Activated naive CD8-positive, alpha-beta T cell treated with anti-CD3 and anti-CD28 coated beads, Interleukin-2, amount 10 ng/mL, durations not matched to agents 7 days and 5 days (primary cell): ENCODE measurements at places on chromosomes 11 and 22.
A peak's percentile ranks its signal among the peaks of the same experiment; 100 is the strongest.

- no peak for DNase-seq
- H3K27ac ChIP-seq: no peak overlapping the region
- peaks cover 18% of the 10 kb centered on the region for H3K27me3 ChIP-seq
- peaks cover 7% of the 10 kb centered on the region for H3K4me1 ChIP-seq
- H3K4me3 ChIP-seq: no peak overlapping the region
- H3K36me3 ChIP-seq: no peaks in the 10 kb centered on the region
These were observed 88.8 kb upstream of the BARX2 start for GRCh38 chr11:129286813-129287212.

DNA sequence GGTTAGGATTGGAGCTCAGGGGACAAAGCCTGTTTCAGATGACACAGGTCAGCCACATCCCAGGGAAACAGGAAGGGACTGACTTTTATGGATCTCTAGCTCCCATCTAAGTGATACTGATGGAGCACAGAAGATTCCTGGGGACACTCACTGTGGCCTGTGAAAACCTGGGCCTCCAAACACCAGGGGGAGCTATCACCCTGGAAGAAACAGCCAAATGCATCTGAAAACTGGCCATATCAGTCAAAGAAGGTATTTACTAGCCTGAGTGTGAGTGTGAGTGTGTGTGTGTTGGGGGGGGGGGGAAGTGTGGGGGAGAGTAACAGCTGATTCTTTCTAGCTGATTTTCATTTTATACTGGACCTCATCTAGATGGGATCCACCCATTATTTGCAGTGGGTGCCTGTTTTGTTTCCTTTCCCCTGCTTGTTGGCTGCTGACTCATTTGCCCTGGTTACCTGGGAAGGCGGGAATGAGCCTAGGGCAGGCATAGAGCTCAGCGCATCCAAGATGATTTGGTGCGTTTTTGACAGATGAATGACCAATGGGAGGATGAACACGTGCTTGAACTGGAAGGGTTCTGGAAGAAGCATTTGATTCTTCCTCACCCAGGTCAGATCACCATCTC lies 284.0 kb downstream of the KIRREL3 start:
- no peak for DNase-seq
- H3K4me1 ChIP-seq: no peaks in the 10 kb centered on the region
- H3K27me3 ChIP-seq: peaks cover 6% of the 10 kb centered on the region
- H3K4me3 ChIP-seq: no peak overlapping the region
- H3K27ac ChIP-seq: no peak overlapping the region
- no peaks in the 10 kb centered on the region for H3K36me3 ChIP-seq

DNA sequence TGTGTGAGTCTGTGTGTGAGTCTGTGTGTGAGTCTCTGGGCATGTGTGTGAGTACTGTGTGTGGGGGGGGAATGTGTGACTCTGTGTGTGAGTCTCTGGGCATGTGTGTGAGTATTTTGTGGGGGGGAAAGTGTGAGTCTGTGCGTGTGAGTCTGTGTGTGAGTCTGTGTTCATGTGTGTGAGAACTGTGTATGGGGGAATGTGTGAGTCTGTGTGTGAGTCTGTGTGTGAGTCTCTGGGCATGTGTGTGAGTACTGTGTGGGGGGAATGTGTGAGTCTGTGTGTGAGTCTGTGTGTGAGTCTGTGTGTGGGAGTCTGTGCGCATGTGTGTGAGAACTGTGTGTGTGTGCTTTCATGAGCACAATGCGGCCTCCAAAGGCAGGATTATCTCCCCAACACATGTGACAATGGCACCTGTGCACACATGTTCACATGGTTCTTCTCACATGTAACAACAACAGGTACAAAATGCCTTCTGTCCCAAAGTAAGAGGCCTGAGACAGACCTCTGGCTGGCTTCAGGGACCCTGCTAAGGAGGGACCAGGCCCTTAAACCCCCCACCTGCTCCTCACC lies 1.6 kb downstream of the CD5 start:
- no peak for DNase-seq
- peaks cover 44% of the 10 kb centered on the region for H3K4me1 ChIP-seq
- no peak overlapping the region for H3K27ac ChIP-seq
- peaks cover 34% of the 10 kb centered on the region for H3K36me3 ChIP-seq

GRCh38 chr11:102111011-102111786 lies 952 bp downstream of the YAP1 start:
- H3K27me3 ChIP-seq: peaks cover 74% of the 10 kb centered on the region
- H3K27ac ChIP-seq: no peak overlapping the region
- peak; percentile 45 for DNase-seq
- H3K4me3 ChIP-seq: peak overlapping the region; percentile 70
- H3K36me3 ChIP-seq: no peaks in the 10 kb centered on the region
- H3K4me1 ChIP-seq: peaks cover 8% of the 10 kb centered on the region

DNA sequence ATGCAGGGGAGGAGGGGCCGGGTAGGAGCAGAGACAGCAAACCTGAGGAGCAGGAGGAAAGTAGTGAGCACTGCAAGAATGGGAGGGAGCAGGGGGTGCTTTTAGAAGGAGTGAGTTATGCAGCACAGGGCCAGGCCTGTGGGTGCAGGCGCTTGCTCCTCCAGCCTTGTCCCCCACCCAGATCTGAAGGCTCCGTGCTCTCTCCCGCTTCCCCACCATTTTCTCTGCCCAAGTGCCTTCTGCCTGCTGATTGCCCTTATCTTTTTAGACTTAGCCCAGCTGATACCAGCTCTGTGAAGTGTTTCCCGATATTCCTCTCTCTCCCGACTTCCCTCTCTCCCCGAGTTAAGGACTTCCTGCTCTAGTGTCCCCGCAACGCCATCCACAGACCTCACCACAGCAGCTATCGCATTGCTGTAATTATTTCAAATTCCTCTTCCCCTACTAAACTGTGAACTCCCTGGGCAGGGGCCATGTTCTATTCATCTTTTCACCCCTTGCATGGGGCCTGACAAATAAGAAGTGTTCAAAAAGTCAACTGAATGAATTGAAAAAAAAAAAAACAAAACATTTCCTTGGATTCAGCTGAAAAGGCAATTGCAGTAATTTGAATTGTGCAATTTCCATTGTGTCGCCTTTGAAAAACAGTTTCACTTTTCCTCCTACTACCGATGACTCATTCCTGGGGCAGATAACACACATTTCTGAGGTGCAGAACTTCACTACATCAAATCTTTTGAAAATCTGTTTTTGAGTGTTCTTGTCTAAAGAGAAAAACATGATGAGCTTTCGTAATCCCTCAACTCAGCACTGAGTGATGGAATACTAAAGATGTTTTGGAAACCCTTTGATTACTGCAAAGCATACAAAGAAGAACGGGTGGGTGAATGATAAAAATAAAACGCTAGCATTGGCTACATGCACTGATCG lies 69.7 kb upstream of the BMAL1 start:
- H3K27ac ChIP-seq: peak overlapping the region; percentile 77
- H3K4me3 ChIP-seq: peak overlapping the region; percentile 78
- no peak for DNase-seq
- H3K4me1 ChIP-seq: peaks cover 31% of the 10 kb centered on the region
- no peaks in the 10 kb centered on the region for H3K36me3 ChIP-seq

DNA sequence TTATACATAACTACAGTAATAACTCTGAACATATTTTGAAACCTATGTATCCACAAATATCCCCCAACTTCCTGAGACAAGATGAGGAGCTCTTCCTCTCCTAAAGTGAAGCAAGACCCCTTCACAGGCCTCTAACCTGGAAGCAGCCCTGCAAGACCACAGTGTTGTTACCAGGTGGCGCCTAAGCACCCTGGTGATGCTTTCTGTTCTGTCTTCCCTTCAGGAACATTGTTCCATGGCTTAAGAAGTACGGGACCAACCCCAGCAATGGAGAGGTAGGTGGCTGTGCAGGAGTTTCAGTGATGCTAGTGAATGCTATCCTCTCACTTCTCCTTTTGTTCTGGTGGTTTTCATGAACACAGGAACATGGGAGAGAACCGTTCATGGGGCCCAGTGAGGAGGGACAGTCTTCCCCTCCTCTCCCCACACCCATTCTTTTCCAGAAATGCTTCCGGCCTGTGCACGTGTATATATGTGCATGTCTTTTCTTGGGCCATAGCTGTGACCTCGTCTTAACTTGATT lies 6.4 kb downstream of the PPIL2 start:
- H3K27ac ChIP-seq: no peak overlapping the region
- no peaks in the 10 kb centered on the region for H3K27me3 ChIP-seq
- no peak overlapping the region for H3K4me3 ChIP-seq
- peaks cover 12% of the 10 kb centered on the region for H3K4me1 ChIP-seq
- no peak for DNase-seq

DNA sequence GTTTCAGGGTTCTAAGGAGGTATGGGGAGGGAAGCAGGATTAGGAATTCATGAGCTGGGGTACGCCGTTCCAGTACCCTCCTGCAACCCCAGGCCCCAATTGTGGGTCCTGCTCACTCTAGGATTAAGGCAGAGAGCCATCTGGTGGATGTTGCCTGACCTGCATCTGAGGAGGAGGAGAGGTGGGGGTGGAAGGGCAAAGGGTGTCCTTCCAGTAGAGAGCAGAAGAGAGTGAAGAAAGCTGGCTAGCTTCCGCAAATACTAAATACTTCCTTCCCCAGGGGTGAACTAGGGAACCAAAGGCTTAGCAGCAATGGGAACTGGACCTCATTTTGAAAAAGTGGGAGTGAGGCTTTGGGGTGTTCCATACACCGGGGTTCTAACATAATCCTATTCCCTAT lies 10.6 kb downstream of the LRRC51 start:
- peaks cover 8% of the 10 kb centered on the region for H3K4me1 ChIP-seq
- H3K36me3 ChIP-seq: peaks cover 4% of the 10 kb centered on the region
- no peak overlapping the region for H3K27ac ChIP-seq
- peak; percentile 55 for DNase-seq

DNA sequence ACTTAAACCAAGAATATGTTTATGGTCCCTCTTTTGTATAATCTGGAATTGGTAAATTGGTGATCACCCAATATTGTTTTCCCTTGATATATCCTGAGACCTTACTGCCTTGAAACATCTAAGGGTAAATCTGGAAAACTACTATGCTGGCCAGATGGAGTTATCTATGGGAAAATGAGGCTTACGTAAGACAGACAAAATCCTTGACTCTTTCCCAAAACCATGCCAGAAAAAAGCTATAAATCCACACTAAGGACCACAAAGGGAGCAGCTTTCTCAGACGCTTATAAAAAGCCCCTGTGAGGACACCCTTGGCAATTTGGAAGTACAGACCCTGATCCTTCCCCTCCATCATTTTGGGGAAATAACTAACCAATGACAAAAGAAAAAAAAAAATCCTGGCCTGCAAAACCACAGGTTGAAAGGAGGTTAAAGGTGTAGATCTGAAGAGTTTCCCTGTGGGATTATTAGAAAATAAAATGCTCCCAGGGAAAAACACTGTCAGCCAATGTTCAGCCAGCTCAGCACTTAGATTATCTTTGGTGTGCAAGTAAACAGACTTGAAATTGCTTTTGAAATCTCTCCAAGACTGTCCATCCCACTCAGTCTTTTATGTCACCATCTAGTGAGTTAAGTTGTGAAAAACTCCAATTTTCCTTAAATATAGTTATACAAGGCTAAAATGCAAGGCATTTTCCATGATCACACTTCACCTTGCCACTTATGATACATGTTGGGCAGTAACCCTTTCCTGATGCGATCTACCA lies 6.6 kb upstream of the AMBRA1 start:
- no peak overlapping the region for H3K27ac ChIP-seq
- no peak overlapping the region for H3K4me3 ChIP-seq
- peaks cover 2% of the 10 kb centered on the region for H3K36me3 ChIP-seq
- H3K27me3 ChIP-seq: no peaks in the 10 kb centered on the region
- peaks cover 8% of the 10 kb centered on the region for H3K4me1 ChIP-seq

- H3K4me1 ChIP-seq: peaks cover 5% of the 10 kb centered on the region
- no peak for DNase-seq
- H3K4me3 ChIP-seq: no peak overlapping the region
- H3K27me3 ChIP-seq: peaks cover 12% of the 10 kb centered on the region
These were observed 103.4 kb upstream of the ASPHD2 start for GRCh38 chr22:26325641-26326040.

DNA sequence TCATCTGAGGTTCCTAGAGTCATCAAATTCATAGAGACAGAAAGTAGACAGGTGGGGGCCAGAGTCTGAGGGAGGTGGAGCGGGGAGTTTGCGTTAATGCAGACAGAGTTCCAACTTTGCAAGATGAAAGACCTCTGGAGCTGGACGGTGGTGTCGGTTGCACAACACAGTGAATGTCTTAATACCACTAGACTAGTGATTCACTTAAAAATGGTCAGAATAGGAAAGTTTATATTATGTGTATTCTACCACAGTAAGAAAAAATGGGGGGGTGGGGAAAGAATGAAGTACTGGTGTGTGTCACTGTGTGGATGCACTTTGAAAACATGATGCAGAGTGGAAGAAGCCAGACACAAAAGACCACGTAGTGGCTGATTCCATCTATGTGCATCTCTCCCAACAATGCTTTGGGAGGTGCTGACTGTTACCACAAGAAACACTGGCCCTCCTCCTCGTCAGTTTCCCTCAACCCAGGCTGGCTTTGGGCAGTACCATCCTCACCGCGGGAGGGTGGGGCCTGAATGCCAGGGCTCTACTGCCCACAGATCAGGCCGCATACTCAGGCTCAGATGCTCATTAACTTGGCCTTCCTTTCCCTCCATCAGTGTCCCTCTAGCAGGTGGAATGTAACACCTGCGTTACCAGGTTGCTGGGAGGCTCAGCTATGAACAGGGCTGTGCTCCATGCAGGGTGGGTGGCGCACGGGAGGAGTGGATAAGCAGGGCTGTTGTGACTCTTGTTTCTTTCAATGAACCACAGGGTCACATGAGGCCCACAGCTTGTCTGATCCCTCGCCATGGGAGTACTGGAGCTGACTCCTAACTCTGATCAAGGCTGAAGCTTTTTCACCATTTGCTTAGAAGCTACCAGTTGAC lies 297.0 kb downstream of the CTTN start:
- no peak for DNase-seq
- peaks cover 4% of the 10 kb centered on the region for H3K27me3 ChIP-seq
- no peak overlapping the region for H3K27ac ChIP-seq
- no peaks in the 10 kb centered on the region for H3K4me1 ChIP-seq
- no peaks in the 10 kb centered on the region for H3K36me3 ChIP-seq

DNA sequence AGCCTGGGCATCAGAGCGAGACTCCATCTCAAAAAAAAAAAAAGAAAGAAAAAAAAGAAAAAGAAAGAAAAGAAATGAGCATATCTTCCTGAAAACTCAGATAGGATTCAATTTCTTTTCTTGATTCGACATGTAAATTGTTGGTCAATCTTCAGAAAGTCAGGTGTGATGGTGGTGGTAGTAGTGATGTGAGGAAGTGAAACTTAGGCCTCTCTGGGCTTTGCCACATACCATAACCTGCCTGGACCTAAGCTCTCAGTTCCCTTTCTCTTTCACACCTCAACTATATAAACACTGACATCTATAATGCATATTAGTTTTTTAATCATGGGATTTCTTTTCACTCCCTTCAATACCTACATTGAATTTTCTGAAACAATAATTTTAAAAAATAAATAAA lies 98.0 kb upstream of the TBCEL start:
- no peak overlapping the region for H3K27ac ChIP-seq
- no peaks in the 10 kb centered on the region for H3K36me3 ChIP-seq
- peaks cover 1% of the 10 kb centered on the region for H3K4me1 ChIP-seq

GRCh38 chr11:126277322-126277721 lies 5.6 kb upstream of the TIRAP start:
- peaks cover 25% of the 10 kb centered on the region for H3K36me3 ChIP-seq
- DNase-seq: no peak
- H3K4me3 ChIP-seq: no peak overlapping the region
- H3K4me1 ChIP-seq: peaks cover 18% of the 10 kb centered on the region
- H3K27me3 ChIP-seq: no peaks in the 10 kb centered on the region

- no peak for DNase-seq
- H3K4me3 ChIP-seq: no peak overlapping the region
- H3K4me1 ChIP-seq: peaks cover 40% of the 10 kb centered on the region
- H3K27ac ChIP-seq: peak overlapping the region; percentile 25
- H3K27me3 ChIP-seq: no peaks in the 10 kb centered on the region
- peaks cover 27% of the 10 kb centered on the region for H3K36me3 ChIP-seq
These were observed 24.5 kb downstream of the ARHGAP1 start for GRCh38 chr11:46675949-46676348.
